ENCODE measurements at places on chromosomes 7 and 10. TPM values are rescaled to one million over a fixed set of nuclear protein-coding genes. Genes with fewer than 3 reads are reported as not detected.

DNA sequence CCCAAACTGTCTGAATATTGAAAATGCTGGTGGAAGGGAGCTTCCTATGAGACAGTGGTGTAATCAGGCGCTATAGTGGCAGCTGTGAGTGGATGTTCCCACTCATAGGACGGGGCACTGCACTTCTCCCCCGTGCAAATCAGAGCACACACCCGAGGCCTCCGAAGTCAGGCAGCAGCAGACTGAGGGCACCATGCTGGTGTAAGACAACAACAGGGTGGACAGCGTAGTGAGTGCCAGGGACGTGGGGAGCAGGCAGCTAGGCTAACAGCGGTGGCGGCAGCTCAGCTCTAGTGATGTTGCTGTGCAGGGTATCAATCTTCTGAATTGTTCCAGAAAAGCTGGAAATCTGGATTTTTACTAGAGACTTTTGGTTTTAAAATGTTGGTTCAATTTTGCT lies 19.2 kb downstream of the C10orf53 start:
- DNase-seq: no peak

PRKAG2 gene
- 17.3 TPM for polyA plus RNA-seq

DNA sequence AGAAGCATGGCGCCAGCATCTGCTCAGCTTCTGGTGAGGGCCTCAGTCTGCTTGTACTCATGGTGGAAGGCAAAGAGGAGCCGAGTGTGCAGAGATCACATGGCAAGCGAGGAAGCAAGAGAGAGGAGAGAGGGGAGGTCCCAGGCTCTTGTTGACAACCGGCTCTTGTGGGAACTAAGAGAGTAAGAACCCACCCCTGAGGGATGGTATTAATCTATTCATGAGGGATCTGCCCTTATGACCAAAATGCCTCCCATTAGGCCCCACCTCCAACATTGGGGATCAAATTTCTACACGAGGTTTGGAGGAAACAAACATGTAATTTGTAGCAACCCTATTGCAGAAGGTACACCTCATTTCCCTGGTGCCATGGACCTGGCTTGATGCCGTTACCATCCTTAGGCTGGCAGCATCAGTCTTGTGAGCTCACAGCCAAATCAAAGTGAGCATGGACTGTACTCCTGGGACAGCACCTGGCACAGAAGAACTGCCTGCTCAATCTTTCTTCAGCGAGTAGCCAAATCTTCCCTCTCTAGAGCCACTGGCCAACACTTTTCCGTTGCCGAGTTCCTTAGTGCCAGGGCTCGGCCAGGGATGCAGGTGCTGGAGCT lies 6.5 kb downstream of the BTBD16 start:
- DNase-seq: no peak

GRCh38 chr10:104367904-104368303 lies 14.3 kb downstream of the CFAP58 start:
- DNase-seq: no peak

GRID2IP gene
- polyA plus RNA-seq: 1.3 TPM

CHAT gene
- not detected for polyA plus RNA-seq

SSC4D gene
- polyA plus RNA-seq: 1.0 TPM

DNA sequence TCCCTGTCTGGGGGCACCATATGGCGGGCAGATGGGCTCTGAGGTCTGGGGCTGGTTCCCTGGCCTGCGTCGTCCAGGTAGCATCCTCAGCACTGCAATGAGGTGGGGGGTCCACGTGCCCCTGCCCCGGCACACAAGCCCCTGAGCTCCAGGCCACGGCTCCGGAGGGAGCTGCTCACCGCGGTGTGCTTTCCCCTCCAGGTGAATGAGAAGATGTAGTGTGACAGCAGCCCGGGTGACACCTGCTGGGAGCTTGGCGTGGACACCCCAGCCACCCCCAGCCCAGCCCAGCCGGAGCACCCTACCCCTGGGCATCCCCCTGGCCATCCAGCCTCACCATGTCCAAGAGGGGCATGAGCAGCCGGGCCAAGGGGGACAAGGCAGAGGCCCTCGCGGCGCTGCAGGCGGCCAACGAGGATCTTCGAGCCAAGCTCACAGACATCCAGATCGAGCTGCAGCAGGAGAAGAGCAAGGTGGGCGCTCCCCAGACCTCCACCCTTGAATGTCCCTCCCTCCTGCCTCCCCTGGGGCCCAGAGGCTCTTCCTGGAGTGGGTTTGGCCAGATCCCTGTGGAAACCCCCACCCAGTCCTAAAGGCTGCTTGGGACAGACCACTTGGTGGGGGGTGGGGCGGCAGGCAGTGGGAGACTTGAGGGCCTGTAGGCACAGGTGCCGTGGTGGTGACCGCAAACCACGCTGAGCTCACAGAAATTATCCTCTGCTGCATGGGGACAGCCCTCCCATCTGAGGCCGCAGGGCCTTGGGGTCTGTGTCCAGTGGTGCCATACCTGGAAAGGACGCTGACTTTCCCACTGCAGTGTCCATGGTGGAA lies 38.9 kb downstream of the JAKMIP3 start:
- DNase-seq: no peak

DNA sequence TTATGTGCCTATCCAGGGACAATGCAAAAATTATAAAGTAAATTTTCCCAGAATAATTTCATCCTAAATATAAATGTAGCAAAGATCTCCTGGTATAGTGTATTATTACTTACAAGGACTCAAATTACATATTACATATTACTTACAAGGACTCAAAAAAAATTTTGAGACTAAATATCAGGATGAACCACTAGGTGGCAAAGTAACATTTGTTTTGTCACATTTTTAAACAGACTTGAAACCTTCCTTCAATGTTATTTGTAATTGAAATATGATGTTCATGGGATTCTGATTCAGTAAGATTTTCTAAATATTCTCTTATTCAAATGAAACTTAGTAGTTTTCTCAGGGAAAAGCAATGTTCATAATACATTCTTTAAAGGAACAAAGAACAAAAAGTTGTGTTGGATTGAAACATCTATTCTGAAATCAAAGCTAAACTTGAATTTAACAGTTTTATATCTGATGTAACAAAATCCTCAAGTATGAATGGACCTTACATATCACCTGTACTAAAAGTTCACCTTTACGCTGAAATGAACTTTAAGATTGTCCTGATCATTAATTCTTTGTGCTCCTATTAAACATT lies 74.3 kb upstream of the GNAI1 start:
- DNase-seq: peak; percentile 49

DNA sequence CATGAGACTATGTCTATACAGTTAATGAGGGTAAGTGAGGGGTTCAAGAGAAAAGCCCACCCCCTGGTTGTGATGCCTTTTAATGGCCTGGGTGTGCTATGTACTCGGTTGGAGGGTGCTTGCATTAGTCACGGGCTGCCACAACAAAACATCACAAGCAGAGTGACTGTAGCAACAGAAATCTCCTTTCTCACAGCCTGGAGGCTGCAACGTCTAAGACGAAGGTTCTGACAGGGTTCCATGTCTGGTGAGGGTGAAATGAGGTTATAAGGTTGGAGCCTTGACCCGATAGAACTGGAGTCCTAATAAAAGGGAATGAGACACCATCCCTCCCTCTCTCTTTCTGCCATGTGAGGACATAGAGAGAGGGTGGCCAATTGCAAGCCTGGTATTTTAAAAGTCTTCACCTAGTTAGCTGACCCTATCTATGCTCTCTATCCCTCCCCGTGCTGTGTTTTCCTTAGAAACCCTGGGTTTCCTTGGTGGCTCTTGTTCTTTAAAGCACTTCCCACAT lies 126.0 kb upstream of the GDF10 start:
- no peak for DNase-seq

- DNase-seq: peak; percentile 68
Observed at GRCh38 chr7:73770002-73770859, at the start of gene CLDN3. TSS of gene CLDN3 (minus strand) at chr7:73770270. CDS start at chr7:73770049, 221 bp downstream.

All from right lung (tissue), 10 donors.